ENCODE measurements at places on chromosomes 16 and 17.

- no peak for DNase-seq
Observed at GRCh38 chr17:35749560-35750412, 3.3 kb downstream of the GAS2L2 start.

DNA sequence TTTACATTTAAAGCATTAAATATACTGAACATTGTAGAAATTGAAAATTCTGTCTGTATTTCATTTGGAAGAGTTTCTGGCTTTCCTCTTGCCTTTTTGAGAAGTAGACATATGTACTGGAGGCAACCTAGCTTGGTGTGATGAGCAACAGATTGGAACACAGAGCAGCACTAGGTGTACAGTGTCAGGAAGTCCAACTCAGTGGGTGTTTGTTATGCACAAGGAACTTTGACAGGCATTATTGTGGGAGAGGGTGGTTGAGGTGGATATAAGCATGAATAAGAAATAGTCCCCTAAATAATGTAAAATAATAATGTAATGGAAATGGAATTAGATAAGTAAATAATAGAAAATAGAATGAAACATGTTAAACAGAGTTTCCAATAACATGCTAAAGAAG lies 58.1 kb downstream of the PPM1E start:
- no peak for DNase-seq

DNA sequence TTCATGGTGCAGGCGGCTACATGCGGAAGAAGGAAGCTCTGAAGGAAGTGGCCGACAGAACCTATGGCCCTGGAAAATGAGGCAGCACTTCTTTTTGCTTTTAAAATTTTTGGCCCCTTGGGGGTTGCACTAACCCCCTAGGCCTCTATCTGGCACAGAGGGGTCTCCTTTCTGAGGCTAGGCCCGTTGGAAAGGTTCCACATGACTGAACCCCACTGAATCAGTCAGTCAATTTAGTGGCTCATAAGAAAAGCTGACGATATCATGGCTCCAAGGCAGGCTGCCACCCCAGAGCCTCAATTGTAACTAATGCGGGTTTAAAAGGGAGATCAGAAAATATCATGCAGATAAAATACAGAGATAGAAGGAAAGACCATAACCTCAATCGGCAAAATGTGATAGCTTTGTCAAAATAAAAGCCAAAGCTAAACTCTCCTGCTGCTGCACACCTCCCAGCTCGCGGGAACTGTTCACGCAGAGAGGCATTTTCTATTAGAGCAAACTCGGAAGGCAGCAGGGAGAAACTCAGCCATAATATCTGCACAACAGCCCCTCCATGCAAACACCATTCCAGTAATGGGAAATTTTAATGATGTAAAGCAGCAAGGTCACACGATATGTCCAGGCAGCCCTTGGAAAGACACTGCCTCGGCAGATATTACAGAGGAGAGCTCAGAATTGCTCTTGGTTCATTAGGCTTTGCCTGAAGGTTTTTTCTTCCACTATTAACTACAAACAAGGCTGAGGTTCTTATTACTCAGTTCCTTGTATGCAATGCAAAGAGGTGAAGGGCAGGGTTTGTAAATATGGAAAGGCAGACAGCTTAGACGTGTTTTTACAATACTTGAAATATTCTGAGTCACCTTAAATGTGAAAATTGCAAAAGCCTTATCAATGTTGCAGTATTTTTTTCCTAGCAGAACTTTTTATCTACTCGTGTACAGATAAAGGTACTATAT lies 200.4 kb upstream of the PMFBP1 start:
- DNase-seq = no peak

DNA sequence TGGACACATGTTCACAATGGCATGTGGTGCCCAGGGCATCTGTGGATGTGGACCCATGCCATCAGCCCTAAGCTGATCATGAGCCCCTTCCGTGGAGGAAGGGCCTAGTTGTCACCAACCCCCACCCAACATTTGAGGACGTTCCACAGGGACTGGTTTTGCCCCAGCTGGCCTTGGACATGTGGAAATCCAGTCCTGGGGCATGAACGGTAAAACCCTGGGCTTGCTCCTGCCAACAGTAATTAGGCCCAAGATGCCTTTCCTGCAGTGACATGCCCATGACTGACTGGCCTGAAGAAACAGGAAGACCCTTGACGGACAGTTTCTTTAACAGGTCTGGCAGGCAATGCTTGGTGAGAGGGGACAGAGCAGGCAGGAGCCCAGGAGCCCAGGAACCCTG lies 7.7 kb downstream of the TNS4 start:
- no peak for DNase-seq

DNA sequence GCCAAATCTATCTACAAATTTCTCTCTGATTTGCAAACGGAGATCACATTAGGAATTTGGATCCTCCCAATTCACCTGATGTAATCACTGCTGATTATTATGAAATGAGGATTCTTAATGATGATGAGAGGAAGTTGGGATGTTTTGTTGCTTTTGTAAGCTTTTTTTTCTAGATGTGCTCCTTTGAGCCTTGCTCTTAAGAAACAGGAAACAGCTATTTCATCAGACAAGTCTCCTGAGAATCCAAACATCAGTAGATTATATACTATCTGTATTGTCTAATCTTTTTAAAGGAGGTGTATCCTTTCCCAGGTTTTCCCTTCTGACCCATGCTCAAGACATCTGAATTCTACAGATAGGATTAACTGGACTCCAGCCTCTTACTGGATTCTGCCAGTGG lies 73.3 kb downstream of the KIF2B start:
- DNase-seq = peak; percentile 5

- DNase-seq = no peak
Observed at GRCh38 chr16:89150981-89151380, 20.6 kb upstream of the CDH15 start.

GRCh38 chr17:69551212-69552010 lies 136.9 kb downstream of the MAP2K6 start:
- DNase-seq = no peak

DNA sequence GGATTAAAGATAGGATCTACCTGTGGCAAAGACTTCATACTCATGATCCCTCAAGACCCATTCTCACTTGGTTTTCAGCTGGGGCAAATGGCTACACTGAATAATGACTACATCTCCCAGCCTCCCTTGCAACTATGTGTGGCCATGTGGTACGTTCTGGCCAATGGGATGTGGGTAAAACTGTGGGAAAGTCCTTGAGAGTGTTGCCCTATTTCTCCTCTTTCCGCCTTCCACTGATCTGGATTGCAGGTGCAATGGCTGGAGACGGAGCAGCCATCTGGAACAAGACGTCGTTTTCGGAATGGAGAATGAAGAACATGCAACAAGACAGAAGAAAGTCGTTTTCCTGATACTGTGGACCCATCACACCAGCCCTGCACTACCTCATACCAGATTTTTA lies 48.5 kb downstream of the HAPSTR1 start:
- peak; percentile 12 for DNase-seq

GRCh38 chr16:25931473-25932035 lies 239.8 kb downstream of the HS3ST4 start:
- no peak for DNase-seq

DNA sequence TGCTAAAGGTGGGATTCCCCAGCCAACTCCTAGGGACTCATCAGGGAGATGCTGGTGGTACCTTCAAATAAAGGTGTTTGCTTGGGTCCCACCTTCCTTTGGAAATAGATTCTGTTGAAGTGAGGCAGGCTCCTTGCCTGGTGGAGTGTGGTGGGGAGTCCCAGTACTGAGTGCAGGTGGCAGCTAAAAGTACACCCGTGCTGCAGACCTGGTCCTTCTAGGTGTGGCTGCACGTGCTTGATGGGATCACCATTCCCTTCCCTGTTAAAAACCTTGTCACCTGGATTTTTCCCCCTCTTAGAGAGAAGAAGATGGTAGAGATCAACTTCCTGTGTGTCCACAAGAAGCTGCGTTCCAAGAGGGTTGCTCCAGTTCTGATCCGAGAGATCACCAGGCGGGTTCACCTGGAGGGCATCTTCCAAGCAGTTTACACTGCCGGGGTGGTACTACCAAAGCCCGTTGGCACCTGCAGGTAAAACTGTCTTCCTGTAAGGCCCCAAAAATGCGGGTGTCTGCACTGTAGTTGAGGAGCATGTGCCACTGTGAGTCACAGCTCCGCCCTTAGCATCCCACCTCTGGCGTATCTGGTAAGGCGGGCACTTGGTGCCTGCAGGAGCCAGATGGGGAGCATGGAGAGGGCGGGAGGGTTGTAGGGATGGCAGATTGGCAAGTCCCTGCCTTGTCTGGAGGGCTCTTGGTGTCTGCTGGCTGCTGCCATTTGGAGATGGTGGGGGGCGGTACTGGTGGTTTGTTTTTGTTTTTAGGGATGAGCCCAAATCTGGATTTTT lies 34.0 kb downstream of the PLCD3 start:
- DNase-seq = no peak

DNA sequence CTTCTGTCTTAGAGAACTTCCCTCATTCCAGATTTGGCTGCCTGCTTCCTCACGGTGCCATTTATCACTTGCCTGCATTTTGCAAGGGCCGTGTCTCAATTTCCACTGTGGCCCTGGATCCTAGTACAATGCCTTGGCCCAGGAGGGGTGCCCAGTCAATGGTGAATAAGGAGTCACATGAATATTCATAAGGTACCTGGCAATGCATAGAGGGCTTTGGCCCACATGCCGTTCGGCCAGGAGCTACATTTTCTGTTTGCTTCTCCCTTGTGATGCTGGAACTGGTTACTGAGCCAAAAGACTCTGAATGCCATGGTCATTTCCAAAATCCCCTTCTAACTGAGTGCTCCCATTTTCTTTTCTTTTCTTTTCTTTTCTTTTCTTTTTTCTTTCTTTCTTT lies 4.8 kb upstream of the PIRT start:
- DNase-seq = no peak

DNA sequence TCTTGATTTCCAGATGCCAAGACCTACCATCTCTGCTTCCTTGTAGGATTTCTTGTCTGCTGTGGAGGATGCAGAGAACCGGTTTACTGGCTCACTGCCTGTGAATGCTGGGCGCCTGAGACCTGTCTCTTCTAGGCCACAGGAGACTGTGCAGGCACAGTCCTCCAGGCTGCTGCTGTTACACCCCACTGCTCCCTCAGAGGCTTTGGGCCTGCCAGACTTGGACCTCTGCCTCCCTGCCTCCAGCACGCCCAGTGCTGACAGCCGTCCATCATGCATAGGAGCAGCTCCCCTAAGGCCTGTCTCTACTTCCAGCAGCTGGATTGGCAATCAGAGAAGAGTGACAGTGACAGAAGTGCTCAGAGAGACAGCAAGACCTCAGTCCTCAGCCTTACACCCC lies 6.1 kb downstream of the HROB start:
- DNase-seq = no peak

GRCh38 chr17:48002916-48003416 lies 32.1 kb downstream of the CDK5RAP3 start:
- DNase-seq = no peak

GRCh38 chr17:60335289-60335688 lies 56.6 kb downstream of the USP32 start:
- DNase-seq = no peak

GRCh38 chr17:1714427-1714979 lies 4.3 kb upstream of the TLCD2 start:
- no peak for DNase-seq

DNA sequence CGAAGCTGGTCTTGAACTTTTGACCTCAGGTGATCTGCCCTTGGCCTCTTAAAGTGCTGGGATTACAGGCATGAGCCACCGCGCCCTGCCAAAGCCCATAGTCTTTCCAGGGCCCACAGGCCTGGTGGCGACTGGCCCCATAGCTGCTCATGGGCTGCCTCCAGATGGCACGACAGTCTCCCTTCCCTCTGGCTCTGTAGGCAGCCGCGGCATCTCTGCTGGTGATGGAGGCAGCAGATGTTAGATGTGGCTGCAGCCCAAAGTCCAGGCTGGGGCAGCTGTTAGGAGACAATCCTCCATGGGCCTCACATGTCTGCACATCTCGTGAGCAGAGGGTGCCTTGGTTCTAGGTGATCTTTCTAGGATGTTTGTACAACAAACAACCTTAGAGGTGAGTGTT lies 69.7 kb upstream of the DNAJA2 start:
- DNase-seq = no peak

DNA sequence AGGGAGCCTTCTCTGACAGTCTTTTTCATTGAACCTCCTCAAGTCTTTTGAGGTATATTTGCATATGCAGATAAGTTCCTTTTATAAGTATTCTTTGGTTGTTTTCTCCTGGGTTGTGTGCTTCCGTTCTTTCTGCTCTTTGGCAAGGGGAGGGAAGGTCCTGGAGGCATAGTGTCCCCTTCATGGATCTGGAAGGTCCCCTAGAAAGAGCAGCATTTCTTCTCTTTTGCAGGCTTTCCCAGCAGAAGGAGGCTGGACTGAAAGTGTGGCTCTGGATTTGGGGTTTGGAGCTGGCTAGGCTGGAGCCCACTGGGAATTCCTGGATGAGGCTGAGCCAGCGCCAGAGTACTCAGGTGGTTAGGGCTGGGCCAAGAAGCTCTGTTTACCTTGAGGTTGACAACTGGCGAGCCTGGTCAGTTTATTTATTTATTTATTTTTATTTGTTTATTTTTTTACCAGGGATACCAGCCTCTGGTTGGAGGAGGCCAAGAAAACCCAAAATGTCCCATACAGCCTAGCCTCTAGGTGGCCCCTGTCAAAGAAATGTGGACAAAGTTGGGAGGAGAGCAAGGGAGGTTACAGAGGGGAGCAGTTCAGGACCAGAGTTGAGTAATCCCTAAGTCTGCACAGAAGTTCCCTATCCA lies 5.4 kb upstream of the TOP2A start:
- peak; percentile 25 for DNase-seq

- DNase-seq = no peak
Observed at GRCh38 chr17:36935671-36936454, 1.4 kb upstream of the LHX1 start.

DNA sequence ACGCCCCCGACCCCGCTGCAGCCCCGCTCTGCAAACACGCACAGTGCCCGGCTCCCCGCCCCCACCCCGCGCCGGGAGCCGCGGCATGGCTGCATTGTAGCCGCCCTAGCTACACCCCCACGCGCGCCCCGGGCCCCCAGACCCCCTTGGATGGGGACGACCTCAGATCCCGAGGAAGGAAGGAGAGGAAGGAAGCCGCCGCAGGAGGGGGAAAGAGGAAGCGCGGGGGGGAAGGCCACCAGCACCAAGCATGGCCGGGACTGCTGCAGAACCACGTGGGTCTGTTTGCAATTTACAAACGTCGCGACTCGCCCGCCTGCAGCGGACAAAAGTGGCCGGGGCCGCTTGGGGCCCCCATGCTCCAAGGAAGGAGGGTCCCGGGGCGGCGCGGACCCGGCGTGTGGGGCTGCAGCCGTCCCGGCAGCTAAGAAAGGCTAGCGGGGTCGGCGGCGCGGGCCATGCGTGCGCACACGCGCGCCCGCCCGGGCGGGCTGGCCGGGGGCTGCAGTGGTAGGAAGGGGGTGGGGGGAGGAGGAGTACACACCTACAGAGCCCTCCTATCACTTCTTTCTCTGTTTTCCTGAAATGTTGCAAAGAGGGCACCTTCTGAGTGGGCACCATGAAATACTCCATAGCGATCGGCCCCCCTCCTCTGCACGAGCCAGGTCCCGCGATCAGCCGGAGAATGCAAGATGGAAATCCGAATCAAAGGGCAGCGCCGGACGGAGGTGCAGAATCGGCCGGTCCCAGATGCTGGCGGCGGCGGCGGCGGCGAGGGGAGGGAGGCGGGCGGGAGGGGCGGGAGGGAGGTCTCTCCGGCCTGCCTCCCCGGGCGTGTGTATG lies 488 bp downstream of the TFAP4 start:
- peak; percentile 50 for DNase-seq

GRCh38 chr17:9771465-9771864 lies 19.9 kb downstream of the DHRS7C start:
- no peak for DNase-seq
